Progenitor cell of endocrine pancreas (in vitro differentiated cells): ENCODE measurements at places on chromosomes 16 and 17.

DNA sequence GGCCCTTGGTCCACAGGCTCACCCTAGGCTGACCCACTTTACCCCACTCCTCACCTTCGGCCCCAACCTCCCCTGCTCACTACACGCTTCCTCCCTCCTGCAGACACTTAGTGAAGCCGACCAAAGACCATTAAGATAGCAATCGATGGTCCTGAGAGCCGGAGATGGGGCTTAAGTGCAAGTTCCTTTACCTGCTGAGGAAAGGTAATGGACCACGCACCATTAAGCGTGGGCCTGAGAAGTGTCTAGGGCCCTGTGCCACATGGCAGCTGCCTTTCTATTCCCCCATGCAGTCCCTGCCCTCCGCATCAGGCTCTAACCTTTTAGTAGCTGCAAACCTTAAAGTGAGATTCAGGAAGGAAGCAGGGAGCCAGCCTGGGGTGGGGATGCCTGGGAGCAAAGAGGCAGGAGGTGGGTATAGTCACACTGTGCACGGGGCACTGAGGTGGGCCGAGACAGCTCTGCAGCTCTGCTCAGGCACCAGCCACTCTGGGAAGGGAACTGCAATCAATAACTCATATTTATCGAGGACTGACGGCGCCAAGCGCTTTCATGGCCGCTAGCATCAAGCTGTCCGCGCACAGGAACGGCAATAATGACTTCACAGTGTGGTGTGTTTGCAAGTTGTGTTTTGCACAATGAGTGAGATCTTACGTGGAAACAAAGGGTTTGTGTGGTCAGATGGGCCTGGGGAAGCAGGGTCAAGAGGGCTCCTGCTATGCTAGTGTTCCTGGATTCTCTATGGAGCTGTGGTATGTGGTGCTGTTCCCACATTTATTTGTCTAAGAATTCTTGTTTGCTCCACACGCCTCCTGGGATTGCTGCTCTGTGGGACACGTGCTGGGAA is 84.9 kb upstream of the CDC42EP4 start:
- no peak for DNase-seq
- no peaks in the 10 kb centered on the region for H3K27me3 ChIP-seq
- no peaks in the 10 kb centered on the region for H3K36me3 ChIP-seq
- no peak overlapping the region for H3K27ac ChIP-seq

GRCh38 chr16:85686912-85687591 is 1.7 kb downstream of the GINS2 start:
- peak overlapping the region; percentile 72 for H3K4me3 ChIP-seq
- H3K27ac ChIP-seq = peak overlapping the region; percentile 62
- no peaks in the 10 kb centered on the region for H3K27me3 ChIP-seq
- H3K36me3 ChIP-seq = peaks cover 4% of the 10 kb centered on the region

GRCh38 chr17:16953347-16953746 is 18.6 kb downstream of the TNFRSF13B start:
- no peak for DNase-seq
- peaks cover 16% of the 10 kb centered on the region for H3K27me3 ChIP-seq
- no peak overlapping the region for H3K4me3 ChIP-seq
- H3K27ac ChIP-seq = no peak overlapping the region
- peaks cover 2% of the 10 kb centered on the region for H3K36me3 ChIP-seq

GRCh38 chr17:55271958-55272710 is 7.4 kb downstream of the HLF start:
- H3K4me1 ChIP-seq = no peaks in the 10 kb centered on the region
- H3K4me3 ChIP-seq = no peak overlapping the region
- peaks cover 57% of the 10 kb centered on the region for H3K27me3 ChIP-seq
- H3K27ac ChIP-seq = no peak overlapping the region
- DNase-seq = no peak

- no peak for DNase-seq
- no peak overlapping the region for H3K27ac ChIP-seq
- peaks cover 14% of the 10 kb centered on the region for H3K4me1 ChIP-seq
- H3K27me3 ChIP-seq = no peaks in the 10 kb centered on the region
- H3K4me3 ChIP-seq = no peak overlapping the region
- H3K36me3 ChIP-seq = peaks cover 2% of the 10 kb centered on the region
These were observed 24.2 kb upstream of the HNF1B start for GRCh38 chr17:37769050-37769449.

DNA sequence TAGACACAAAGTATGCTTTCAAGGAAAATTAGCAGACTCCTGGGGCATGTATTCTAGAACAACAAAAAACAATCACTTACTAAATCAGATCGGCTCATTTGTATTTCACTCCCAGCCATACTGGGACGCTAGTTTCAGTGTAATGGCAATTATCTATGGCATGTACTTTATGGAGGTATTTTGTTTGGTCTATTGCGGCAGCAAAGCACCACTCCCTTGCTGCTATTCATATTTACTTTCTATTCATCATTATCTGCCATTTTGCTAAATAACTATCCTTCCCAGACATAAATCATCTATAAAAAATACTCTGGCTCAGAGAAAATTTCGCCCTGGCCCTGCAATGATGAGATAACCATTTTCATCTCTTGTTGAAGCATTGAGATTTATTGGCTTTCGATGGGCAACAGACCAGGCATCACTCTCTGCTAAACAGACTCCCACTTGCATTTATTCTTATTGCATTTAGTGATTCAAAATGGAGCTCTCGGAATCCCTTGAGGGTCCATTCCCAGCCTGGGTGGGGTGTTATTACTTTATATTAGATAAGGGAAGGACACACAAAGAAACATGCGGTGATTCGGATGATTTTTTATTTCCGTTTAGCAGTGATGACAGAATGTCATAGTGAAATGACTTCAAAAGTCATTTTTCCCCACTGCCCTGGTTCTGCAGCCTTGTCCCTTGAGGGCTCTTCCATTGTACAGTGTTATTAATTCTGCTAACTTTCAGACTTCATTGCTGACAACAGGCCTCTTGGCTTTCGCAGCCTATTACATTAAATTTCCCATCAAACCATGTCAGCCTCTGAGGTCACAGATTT is 225.8 kb downstream of the IRX3 start:
- no peaks in the 10 kb centered on the region for H3K27me3 ChIP-seq
- no peak overlapping the region for H3K27ac ChIP-seq
- DNase-seq = no peak
- peaks cover 4% of the 10 kb centered on the region for H3K36me3 ChIP-seq
